ENCODE measurements at places on chromosomes 6 and 20.

- no peak for DNase-seq
Observed at GRCh38 chr6:25193460-25194171, 85.6 kb upstream of the CARMIL1 start.

DNA sequence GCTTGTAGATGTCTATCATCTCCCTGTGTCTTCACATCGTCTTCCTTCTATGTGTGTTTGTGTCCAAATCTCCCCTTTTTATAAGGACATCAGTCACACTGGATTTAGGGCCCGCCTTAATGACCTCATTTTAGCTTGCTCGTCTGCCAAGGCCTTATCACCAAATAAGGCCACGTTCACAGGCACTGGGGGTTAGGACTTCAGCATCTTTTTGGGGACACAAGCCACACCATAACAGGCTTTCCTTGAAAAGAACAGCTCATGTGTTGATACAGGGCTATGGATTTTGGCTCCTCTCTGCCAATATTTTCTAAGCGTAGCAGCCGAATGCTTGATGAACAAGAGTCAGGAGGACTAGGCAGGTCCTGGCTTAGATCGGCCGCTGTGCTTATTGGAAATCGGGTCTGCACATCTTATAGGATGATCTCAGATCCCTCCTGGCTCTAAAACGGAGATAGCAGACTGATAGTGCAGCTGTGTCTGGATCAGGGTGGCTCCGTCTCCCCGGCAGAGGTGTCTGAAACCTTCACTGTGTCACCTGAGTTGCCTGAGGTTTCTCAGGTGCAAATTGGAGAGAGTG lies 16.2 kb upstream of the TMEM181 start:
- no peak for DNase-seq

DNA sequence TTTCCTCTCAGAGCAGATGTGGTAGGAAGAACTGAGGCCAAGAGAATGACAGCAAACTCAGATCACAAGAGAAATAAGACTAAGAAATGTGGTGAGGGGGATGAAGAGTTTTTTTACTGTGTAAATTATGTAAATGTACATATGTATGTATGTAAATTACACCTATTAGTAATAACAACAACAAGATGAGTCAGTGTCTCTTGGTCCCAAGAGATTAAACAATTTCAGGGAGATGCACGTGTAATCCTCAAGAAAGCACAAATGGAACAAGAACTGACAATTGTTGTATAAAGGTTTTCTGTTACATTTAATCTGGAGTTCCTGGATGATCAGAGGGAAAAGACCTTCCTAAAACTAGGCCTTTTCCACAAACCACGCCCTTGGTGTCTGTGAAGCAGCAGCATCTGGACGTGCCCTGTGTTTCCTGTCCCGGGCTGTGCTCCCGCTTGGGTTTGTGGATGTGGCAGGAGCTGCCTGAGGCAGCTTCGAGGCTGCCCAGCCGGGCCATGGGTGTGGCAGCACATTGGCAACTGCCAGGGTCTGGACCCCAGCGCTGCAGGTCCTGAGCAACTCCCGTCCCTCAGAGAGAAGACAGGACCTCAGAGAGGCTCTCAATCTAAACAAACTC lies 994 bp downstream of the CLDN20 start:
- peak; percentile 54 for DNase-seq

DNA sequence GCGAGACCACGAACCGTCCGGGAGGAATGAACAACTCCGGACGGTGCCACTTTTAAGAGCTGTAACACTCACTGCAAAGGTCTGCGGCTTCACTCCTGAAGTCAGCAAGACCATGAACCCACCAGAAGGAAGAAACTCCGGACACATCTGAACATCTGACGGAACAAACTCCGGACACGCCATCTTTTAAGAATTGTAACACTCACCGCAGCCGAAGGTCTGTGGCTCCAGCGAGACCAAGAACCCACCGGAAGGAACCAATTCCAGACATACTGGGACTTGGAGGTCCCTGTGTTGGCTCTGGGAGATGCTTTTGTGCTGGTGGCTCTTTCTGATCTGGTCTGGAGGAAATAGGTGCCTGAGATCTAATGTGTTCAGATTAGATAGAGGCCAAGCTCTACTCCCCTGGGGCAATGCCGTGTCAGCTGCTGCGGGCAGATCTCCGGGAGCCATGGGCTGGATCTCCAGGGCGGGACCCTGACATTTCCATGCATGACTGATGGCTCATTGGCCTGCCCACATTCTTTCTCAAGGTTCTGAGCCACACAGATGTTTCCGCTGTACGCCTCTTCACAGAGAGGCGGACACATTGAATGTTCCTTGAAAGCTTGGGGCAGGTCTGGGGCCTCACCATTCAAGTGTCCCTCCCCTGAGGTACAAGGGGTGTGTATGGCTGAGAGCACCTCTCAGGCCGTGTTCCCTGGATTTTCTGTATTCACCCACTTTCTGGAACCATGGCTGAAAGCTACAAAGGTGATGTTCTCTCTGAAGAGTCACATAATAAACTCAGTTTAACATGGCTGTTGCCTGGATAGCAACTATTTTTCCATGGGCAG lies 29.3 kb downstream of the GMPR start:
- DNase-seq: no peak

- no peak for DNase-seq
Observed at GRCh38 chr6:46104209-46104608, 25.6 kb upstream of the ENPP4 start.

GRCh38 chr20:57458400-57459160 lies 66.4 kb downstream of the CTCFL start:
- no peak for DNase-seq

DNA sequence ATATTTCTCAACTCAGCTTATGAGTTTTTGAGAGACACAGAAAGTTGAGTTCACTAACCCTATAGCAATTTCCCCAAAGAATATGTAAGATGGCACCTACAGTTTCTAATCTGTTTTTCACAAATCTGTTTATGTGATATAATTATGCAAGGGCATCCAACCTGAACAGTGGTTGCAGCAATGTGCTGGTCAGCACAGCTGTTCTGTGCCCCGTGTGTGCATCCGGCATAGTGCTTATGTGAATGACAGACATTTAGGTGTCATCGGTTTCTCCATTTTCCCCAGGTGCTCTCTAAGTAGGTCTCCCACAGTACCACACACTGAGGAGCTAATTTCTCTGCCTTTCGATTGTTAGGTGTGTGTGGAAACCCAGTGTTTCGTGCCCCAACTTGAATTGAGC lies 7.7 kb upstream of the BACH2 start:
- DNase-seq: no peak

GRCh38 chr20:53379014-53379832 lies 214.4 kb downstream of the ZNF217 start:
- no peak for DNase-seq

GRCh38 chr6:64012351-64013001 lies 376.9 kb downstream of the PHF3 start:
- DNase-seq: no peak

DNA sequence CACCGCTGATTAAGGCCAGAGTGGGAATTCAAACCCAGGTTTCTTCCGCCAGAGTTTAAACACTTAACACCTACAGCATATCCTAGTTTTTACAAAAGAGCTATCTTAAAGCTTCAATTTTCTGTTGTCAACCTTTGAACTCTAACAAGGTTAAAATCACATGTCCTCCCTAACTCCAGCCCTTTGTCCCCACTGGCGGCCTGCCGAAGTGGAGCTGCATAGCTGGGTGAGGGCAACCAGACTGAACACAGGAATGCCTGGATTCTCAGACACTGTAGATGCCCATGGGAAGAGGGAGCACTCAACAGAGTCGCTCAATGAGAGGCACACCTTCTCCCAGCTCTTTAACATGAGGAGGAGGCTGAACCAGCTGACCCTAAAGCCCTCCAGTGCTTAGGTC lies 59.1 kb downstream of the LRFN2 start:
- DNase-seq: no peak

GRCh38 chr6:47375426-47375825 lies 65.7 kb upstream of the TNFRSF21 start:
- no peak for DNase-seq

DNA sequence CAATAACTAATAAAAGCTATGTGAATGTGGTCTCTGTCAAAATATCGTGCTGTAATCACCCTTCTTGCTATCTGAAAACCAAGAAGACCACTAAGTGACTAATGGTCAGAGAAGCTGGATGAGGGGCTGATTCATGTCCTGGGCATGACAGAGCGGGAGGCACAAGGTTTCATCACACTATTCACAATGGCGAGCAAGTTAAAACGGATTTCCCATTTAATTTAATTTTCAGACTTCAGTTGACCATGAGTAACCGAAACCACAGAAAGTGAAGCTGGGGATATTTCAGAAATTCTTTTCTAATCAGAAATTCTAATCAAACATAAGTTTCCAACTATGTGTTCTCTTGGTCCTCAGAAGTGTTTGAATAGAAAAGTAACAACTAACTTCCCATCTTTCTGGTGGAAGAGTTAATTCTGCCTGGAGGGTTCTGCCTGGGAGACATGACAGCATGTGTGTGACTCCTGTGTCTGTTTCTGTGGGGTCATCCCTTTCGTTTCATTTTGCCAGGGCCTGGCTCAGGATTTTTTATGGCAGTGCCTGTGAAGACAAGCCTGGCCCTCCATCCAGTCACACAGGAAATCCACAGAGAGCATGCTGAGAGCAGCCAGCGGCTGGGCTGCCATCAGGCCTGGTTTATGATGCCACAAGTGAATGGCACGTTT lies 98.9 kb downstream of the FAM120B start:
- DNase-seq: no peak

- no peak for DNase-seq
Observed at GRCh38 chr6:45417436-45417835, 39.7 kb upstream of the SUPT3H start.

DNA sequence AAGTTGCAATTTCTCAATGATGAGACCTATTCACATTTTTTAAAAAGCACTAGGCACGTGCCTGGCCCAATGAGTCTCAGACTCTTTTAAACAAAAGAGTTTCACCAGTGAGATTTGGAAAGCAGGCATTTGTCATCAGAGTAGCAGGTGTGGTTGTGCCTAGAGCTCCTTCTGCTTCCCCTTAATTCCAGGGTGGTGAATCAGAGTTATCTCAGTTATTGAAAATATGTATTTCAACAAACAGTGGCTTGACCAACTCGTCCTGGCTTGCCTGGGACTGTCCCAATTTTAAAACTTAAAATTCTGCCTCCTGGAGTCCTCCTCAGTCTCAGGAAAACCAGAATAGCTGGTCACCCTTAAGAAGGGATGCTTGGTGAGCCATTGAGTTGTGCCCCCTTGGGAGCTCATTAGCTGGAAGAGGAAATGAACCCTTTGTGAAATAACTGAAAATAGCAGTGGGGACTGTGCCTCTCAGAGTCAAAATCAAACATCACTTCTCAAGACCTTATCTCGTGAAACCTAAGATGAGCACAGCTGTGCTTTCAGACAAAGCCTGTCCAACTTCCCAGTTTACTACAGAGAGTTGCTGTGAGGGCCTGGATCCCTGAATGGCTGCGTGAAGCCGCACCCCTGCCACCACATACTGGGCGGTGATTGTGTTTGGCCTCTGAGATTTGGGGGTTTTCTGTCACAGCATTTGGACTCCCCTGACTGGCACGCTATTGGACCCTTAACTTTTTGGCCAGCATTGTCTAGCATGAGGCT lies 116.3 kb downstream of the ANKRD60 start:
- no peak for DNase-seq

- no peak for DNase-seq
Observed at GRCh38 chr20:17453592-17453991, 77.6 kb downstream of the BFSP1 start.

- no peak for DNase-seq
Observed at GRCh38 chr6:69780585-69781178, 16.1 kb downstream of the LMBRD1 start.

DNA sequence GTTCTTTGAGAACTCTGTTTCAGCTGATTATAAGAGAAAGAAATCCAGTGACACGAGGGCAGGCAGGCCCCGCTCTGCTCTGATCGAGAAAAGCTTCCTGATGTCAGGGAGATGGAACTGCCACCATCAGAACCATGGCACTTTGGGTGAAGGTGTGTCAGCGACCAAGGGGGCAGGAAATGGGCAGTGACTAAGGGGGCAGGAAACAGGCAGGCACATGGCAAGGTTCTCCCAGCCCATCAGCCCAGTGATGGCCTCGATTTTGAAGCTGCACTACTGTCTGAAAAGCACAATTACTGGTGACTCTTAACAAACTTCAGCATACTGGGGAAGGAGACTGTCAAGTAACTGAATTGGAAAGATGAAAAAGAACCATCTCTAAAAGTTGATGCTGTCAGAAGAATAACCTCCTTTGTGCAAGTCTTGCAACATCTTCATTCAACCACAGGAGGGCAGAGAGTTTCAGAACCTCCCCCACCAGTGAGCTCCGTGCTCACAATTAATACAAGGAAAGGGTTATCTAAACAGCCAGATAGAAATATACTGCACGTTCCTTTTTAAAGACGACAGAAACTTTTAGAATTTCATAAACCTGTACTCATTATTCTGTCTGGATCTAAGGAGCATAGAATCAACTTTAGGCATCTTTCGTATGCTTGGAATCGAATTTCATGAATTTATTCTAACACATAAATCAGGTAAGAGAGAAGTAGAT lies 39.1 kb downstream of the TMX4 start:
- DNase-seq: no peak

DNA sequence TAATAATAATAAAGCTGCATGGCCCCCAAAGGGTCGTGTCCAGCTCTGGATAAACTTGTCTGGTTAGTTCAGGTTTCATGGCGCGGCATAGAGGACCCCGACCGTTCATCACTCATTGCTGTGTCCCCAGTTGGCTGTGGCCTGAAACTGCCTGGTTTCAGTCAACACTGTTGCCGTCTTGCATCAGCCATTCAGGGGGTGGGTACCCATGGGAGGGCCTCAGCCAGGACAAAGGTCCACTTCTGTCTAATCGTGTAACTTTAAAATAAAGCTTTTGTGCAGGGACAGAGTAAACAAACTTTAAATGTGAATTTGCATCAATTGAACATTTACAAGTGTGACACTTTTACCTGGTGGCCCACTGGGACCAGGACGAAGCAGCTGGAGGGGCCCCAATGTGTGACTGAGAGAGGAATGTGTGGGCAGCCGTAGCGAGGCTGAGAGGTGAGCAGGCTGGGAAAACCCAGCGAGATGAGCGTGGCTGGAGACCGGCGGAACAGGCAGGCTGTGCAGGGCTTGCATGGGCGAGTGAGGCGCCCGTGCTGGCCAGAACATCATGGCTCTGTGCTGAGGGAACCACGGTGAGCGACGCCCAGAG lies 22.3 kb upstream of the UNC93A start:
- DNase-seq: no peak

DNA sequence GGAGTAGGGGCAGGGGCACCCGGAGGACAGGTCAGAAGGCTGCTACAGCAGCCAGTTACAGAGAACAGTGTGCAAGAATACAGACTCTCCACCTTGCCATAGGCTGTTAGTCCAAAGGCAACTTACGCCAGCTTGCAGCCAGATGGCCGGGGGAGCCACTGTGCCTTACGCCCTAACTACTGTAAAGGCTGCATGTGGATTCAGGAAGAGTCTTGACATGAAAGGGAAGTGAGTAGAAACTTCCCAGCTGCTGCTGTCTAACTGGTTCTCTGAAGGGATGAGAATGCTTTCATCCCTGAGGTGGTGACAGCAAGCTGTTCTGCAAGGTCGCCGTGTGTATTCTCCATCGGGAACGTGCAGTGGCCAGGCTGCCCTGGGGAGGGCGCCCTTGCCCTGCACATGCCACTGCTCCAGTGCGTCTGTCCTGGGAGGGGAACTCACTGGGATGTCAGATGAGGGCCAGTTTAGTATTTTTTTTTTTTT lies 46.1 kb downstream of the LYRM4 start:
- peak; percentile 87 for DNase-seq
